H7 (cell line): ENCODE measurements at places on chromosomes 6 and 20.

DNA sequence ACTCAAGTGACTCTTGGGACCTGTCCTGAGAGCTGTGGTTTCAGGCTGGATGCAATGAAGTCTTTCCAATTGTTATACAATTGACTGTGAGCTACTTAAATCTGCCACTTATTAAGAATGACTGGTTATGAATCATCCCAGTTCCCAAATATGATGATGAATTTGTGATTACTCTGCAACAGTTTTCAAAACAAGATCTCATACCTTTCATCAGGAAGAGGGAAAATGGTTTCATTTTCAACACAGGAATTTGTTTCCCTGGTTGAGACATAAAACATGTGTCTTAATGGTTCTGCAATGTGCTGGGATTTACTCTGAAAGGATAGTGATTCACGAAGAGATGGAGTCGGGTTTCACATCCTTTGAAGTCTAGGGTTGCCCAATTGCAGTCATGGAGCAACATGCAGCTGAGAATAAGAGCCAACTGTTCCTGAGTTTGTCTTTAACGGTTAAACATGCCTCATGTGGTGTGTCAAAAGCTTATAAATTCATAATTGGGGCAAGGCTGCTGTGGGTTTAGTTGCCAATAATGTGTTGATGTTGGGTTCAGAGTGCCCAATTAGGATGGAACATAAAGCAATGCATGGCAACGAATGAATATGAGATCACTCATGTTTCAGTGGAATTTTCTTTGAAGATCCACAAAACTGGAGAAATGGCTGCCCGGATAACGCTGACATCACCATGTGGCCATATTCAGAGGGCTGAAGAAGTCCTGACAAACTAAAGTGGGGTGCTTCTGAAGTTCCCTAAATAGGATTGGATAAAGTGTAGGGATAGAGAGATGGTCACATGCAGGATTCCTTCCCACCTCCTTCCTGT is 41.0 kb downstream of the CYP24A1 start:
- no peak for DNase-seq

DNA sequence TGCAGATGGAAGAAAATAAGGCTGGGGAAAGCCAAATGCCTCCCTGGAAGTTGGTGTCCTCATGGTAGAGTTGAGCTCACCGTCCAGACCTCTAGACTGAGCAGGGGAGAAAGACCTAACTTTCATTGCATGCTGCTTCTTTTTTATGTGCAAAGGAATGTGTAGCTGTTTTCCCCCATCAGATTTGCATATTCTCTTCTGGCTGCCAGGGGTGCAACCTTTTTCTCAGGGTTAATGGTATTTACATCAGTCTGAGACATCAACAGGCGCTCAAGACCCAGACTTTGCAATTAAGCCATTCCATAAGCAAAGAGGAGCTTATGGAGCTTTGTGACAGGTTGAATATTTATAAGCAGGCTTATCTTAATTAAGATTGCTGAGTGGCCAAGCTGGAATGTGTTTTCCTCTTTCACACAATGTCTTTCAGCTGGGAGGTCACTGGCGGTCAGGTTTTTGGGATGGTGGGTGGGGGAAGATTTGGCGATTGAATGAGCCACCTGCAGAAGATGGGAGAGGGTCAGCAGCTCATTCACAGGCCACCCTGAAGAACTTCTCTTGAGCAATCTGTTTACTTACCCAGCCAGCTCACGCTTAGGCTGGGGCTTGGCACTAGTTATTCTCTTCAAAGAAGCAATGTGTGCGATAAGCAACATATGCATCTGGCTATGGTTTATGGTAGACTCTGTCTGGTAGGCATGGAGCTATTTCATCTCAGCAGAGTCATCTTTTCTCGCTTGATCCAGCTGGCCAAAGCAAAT is 88.6 kb downstream of the SCP2D1 start:
- no peak for DNase-seq

- peak; percentile 37 for DNase-seq
Observed at GRCh38 chr20:13953227-13953626, 37.2 kb downstream of the SEL1L2 start.

GRCh38 chr6:87803791-87804190 is 101.8 kb upstream of the AKIRIN2 start:
- DNase-seq, result no peak

- DNase-seq, result no peak
Observed at GRCh38 chr6:14141351-14142062, 23.9 kb downstream of the CD83 start.

GRCh38 chr6:13689511-13690256 is 22.0 kb downstream of the RANBP9 start:
- DNase-seq, result no peak

DNA sequence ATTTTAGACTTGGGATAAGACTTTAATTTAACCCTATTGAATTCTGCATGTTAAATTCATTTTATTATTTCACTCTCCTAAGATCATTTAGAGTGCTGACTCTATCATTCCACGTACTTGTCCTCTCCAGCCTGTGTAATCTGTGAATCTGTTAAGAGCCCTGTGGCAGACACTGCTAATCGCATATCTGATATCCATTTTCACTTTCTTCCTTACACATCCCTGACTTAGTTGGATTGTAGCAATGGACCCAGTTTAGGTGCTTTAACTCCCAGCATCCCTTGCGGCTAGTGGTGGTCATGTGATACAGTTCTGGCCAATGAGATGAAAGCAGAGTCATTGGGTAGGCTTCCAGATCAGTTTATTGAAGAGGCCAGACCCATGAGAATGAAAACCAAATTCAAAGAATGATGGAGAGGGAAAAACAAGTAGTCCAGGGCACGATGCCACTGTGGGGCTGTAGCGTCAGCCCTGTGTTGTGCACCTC is 57.2 kb upstream of the SOX4 start:
- no peak for DNase-seq

DNA sequence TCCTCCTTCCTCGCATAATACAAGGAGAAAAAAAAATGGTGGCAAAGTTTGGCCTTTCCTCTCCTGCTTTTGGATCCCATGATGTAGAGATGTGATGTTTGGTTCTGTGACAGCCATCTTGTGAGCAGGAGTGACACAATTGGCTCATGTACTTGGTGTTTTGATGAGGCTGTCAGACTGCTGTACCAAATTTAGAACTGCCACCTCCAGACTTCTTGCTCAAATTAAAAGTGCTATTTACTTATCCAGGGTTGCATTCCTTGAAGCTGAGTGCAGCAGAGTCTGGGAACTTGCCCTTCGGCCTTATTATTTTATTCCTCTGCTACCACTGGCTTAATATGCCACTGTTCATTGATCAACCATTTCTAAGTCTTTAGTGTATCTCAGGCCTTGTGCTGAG is 21.9 kb downstream of the BCAS1 start:
- DNase-seq, result no peak

- no peak for DNase-seq
Observed at GRCh38 chr20:61557621-61558020, 305.6 kb downstream of the CDH4 start.

DNA sequence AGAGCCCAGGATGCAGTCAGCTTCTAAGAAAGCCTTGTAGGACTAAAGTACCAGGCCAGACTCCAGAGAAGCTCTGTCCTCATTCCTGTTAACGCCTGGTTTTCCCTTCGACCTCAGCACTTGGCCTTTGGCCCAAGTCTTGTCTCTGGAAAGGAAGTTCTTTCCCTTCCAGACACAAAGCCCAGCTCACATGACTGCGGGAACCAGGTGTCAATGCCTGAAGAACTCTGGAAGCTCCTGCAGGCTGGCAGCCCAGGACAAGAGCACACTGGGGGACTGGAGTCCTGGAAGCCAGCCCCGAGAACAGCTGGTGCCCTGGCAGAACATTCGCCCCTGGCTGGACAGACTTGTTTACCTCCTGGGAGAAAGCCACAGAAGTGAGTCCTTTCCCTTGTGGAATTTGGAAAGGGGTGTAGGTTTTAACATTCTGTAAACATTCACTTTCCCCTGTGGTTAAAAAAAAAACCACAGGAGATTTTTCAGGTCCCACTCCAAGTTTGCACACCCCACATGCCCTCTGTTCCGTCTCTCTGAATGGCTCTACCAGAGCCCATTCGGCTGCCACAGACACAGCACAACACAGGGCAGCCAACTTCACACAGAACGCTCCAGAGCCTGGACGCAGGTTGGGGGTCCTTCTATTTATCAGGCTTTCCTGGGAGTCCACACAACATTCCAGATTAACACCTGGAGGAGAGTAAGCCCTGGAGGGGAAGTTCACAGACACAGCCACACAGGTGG is 18.1 kb downstream of the ACSS1 start:
- DNase-seq, result no peak

- DNase-seq, result peak; percentile 36
Observed at GRCh38 chr6:136846046-136846445, 23.7 kb downstream of the PEX7 start.

DNA sequence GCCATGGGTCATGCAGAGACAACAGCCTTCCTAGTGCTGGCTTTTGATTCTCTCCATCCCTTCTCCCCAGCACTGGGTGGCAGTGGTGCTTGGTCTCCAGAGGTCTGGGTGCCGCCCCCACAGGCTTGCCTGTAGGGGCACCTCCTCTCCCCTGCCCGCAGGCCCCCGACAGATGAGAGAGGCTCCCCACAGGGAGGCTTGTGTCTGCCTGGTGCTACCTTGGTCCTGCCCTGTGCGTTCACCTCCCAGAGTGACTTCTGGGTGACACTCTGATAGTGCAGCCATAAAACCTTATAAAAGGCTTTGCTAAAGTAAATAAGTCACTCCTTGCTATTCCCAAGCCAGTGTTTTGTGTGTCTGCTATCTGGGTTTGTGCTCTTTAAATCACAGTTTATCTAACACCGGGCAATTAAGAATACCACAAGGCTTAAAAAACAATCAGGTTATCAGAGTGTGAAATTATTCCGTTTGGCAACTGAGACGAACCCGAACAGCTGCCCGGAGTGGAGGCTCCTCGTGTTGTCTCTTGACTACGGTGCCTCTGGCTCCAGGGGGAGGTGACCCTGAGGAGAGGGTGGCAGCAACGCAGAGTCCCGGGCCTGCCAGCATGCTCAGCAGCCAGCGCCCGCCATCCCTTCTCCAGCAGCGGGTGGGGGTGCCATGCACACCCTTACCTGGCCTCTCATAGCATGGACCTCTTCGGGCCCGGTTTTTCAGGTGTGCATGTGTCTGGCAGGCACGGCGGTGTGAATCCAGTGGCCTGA is 5.4 kb upstream of the C20orf204 start:
- DNase-seq, result no peak

GRCh38 chr6:132192631-132193030 is 208.6 kb downstream of the MOXD1 start:
- DNase-seq, result no peak

- DNase-seq, result no peak
Observed at GRCh38 chr20:34524426-34524825, 8.2 kb downstream of the DYNLRB1 start.

- peak; percentile 74 for DNase-seq
Observed at GRCh38 chr20:1857466-1857865, 37.7 kb upstream of the SIRPA start.

DNA sequence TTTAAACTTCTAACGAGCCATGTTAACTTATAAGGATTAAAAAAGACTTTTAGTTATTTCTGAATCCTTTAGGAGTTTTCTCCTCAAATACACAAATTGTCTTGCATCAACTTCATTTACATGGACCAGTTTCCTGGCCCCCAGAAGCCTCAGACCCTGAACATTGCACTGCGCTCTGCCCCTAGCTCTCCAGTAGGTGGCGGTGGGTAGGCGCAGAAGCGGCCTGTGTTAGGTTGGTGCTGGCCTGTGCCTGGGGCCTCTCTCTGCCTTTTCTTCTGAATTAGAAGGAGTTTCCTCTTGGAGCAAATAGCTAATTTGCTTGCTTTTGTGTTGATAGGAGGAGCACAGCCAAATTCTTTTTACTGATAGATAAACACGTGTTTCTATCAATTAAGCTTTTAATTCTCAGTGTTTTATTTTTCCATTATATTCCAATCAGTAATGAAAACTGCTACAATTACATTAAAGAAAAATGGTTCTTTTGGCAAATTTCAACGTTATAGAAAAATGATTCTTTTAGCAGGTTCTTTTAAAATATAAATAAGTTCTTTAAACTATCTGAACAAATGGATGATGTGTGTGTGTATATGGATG is 44.4 kb downstream of the DTD1 start:
- peak; percentile 66 for DNase-seq

- DNase-seq, result no peak
Observed at GRCh38 chr6:132482581-132482980, 30.3 kb downstream of the STX7 start.

DNA sequence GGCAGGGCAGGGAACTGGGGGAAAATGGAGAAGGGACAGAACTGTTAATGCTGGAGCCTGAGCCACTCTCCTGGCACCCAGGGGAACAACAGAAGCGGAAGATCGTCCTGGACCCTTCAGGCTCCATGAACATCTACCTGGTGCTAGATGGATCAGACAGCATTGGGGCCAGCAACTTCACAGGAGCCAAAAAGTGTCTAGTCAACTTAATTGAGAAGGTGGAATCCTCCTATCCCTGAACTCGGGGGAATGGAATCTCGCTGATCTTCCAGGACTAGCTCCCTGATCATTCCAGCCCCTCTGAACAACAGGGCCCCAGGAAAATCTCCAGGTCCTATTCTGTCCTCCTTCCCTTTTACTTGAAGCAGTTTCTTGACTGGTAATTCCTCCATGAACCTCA is 2.0 kb downstream of the CFB start:
- no peak for DNase-seq

- no peak for DNase-seq
Observed at GRCh38 chr20:55582498-55582897, 422.8 kb downstream of the CBLN4 start.

- DNase-seq, result no peak
Observed at GRCh38 chr20:16299897-16300296, 273.4 kb downstream of the KIF16B start.

- DNase-seq, result no peak
Observed at GRCh38 chr6:36823421-36824096, 15.7 kb downstream of the CPNE5 start.
